CD8-positive, alpha-beta T cell (primary cell): ENCODE measurements at places on chromosomes 7 and 10.

GRCh38 chr10:63429281-63429680, 36.5 kb downstream of the JMJD1C start:
- no peak for DNase-seq

GRCh38 chr7:144820552-144820951, 15.3 kb downstream of the TPK1 start:
- DNase-seq, result no peak

- no peak for DNase-seq
Measured at GRCh38 chr7:88396295-88396947, 89.7 kb upstream of the STEAP4 start.

- no peak for DNase-seq
Measured at GRCh38 chr10:73647211-73647874, 6.1 kb upstream of the MYOZ1 start.

GRCh38 chr7:134186027-134186426, 58.9 kb downstream of the LRGUK start:
- no peak for DNase-seq

DNA sequence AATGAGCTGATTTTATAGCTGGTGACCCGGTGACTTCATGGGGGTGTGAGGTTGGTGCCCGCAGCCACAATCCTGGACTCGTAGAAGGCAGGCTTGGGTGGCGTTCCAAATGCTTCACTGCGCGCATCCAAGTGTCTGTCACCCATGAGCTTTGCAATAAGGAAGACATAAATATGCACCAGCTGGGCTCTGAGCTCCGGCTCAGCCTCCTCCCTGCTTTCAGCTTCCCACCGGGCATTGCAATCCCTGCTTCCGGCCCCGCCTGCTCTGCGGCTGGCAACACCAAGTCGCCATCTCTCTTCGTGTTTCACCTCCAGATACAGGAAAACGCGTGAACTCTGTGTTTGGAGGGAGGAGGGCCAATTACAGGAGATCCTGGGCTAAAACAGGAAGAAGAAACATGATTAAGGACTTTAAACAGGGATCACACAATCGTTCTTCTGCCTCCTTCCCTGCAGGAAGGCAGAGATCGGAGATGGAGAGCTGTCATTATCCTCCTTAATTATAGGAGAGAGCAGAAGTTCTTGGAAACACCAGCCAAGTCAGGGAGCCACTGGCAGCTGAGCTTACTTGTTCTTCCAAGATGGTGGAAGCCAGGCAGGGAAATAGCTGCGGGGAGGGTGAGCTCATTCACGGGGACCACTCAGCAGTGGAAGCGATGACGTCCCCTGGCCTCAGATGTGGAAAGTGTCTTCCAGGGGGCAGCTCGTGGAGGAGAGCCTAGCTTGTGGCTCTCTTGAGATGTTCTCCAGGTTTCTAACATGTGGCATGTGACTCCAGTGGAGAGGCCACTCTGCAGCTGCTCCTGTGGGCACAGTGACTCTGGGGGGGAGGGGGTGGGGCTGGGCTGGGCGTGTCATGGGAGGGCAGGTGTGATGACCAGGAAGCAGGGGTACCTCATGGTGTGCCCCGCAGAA, 134.9 kb downstream of the CAMK1D start:
- DNase-seq, result no peak

- no peak for DNase-seq
Measured at GRCh38 chr7:723541-723940, 3.0 kb upstream of the DNAAF5 start.

DNA sequence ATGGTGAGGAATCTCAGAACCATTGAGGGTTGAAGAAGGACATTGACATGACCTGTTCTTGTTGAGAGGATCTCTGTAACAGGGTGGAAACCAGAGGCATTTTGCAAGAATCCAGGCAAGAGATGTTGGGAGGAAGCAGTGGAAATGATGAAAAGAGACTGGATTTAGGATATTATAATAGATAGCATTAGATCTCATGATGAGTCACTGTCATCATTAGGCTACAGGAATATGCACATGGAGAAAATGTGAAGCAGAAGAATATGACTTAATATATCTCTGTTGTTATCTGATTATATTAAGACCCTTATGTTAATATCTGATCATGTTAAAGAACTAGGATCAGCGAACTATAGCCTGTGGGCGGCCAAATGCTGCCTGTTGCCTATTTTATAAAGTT, 393.0 kb upstream of the MTPN start:
- DNase-seq, result no peak

GRCh38 chr10:63578501-63578900, 57.3 kb downstream of the REEP3 start:
- no peak for DNase-seq

DNA sequence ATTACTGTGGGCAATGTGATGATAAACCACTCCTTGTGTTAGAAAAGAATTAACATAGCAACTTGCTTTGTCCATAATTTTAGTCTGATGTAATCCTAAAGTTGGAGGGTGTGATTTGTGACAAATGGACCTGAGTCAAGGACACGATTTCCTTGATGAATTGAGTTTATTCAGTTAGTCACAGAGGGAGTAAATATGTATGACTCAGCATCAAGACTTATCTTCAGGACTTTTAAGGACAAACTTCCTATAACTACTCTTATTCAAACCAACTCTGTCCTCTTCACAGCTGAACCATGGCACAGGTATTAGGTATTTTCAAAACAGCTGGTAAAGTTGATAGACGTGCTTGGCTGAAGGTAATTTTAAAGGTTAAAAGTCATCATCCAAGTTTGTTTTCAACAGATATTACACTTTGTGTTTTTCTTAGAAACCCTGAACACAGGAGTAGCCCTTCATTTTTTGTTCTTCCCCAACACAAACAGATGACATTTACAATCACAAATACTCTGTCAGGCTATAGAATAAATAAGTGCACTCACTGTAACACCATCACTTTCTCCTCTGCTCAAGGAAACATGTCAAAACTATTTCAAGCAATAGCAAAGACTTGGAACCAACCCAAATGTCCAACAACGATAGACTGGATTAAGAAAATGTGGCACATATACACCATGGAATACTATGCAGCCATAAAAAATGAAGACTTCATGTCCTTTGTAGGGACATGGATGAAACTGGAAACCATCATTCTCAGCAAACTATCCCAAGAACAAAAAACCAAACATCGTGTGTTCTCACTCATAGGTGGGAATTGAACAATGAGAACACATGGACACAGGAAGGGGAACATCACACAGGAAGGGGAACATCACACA, 54.5 kb downstream of the COA1 start:
- no peak for DNase-seq

DNA sequence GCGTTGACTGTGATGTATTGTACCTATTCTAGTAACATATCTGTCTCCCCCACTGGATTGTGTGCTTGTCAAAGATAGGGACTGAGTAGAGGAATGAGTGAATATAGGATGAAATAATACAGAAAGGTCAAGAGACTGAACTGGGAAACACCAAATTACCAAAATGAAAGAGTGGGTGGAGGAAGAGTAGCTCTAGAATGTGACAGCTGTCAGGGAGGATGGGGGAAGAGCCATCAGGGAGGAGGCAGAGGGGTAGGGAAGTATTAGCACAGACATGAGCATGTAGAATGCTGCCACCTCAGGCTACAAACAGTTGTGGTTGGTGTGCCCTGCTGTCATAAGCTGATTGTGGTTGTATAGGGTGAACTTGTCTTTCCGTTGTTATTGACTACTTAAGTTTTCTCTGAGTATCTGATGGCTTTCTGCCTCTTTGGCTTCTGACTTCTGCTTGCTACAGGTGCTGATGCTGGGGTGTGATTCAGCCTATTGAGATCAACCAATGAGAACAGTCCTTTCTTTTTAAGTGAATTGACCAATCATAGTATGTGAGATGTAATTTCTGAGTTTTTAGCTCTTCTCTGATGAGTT, 5.6 kb downstream of the CCSER2 start:
- DNase-seq, result peak; percentile 51

GRCh38 chr10:84230359-84230758, 5.0 kb upstream of the LRIT2 start:
- no peak for DNase-seq

- DNase-seq, result peak; percentile 86
Measured at GRCh38 chr7:1065585-1066241, 21.4 kb downstream of the GPR146 start.

DNA sequence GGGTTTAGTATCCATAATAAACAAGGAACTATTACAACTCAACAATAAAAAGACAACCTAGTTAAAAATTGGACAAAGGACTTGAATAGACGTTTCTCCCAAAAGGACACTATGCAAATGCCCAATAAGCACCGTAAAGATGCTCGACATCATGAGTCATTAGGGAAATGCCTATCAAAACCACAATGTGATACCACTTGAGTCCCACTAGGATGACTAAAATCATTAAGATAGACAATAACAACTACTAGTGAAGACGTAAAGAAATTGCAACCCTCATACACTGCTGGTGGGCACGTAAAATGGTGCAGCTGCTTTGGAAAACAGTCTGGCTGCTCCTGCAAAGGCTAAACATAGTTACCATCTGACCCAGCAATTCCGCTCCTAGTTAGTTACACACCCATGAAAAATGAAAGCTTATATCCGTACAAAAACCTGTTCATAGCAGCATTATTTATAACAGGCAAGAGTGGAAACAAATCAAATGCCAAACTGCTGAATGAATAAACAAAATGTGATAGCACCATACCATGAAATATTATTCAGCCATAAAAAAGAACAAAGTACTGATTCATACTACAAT, 17.3 kb downstream of the CCDC3 start:
- DNase-seq, result no peak

GRCh38 chr7:26594553-26594952, 269.8 kb downstream of the SKAP2 start:
- DNase-seq, result no peak

DNA sequence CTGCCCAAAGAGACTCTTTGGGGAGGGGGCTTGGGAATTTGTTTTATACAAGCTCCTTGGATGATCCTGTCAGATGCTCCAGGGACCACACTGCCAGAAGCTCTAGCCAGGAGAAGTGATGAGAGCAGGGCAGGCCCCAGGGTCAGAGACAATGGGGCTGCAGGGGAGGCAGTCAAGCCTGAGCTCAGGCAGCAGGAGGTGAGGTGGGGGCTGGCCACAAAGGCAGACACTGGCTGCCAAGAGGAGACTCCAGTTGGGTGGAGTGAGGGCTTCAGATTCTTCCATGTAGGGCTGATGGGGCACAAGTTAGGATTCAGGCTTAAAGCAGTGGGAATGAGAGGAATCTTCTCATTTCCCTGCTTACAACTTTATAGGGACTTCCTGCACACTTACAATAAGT, 35.6 kb upstream of the LOXL4 start:
- no peak for DNase-seq

GRCh38 chr10:95785942-95786669, 30.1 kb downstream of the ENTPD1 start:
- DNase-seq, result no peak

DNA sequence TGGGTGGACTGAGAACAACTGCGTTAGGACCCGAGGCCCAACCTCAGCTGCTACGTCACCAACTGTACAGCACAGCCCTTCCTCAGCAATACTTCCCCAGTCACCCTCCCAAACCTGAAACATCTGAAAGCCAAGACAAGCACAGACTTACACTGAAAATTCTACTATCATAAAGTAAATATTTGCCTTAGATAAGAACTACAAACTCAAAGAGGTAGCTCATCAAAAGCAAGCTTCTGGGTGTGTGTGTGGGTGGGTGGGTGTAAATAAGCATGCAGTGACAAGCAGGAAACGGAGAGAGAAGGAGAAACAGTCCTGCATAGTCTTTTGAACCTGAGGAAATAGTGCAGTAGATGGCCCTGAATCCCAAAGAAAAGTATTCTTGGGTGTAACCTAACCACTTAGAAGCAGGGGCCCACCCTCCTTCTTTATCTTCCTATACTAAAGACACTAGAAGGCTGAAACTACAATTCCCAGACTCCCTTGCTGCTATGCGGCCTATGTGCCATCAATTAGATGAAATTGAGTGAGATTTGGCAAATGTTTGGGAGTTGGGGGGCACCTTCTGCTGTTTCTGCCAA, 18.7 kb downstream of the SLC25A13 start:
- no peak for DNase-seq

GRCh38 chr7:78779788-78780187, 673.7 kb downstream of the MAGI2 start:
- DNase-seq, result no peak

GRCh38 chr10:113609704-113610108, 54.1 kb downstream of the NRAP start:
- no peak for DNase-seq

GRCh38 chr7:77727527-77727926, 31.3 kb downstream of the RSBN1L start:
- no peak for DNase-seq

- peak; percentile 27 for DNase-seq
Measured at GRCh38 chr7:3673524-3673923, 372.5 kb downstream of the SDK1 start.

DNA sequence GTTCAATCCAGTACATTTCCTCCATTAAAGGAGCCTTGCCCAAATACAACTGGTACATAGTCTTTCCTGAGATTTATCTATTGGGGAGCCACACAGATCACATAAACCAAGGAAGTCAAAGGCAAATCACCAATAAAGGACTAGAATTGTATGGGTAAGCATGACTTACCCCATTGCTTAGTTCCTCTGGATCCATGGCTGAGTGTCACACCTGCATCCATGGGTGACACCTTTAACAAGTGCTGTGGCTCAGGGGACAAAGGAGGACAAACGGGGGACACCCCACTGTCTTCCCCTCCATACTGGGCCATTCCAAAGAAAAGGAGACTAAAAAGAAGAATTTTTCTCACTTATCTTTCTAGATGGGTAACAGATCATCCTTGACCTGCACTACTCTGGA, 30.4 kb downstream of the ZNF92 start:
- DNase-seq, result no peak

GRCh38 chr7:81887098-81888090, 117.5 kb upstream of the HGF start:
- DNase-seq, result no peak
